ENCODE measurements at places on chromosomes 4 and X.

- DNase-seq = no peak
Observed at GRCh38 chr4:61277785-61278760, 77.9 kb downstream of the ADGRL3 start.

DNA sequence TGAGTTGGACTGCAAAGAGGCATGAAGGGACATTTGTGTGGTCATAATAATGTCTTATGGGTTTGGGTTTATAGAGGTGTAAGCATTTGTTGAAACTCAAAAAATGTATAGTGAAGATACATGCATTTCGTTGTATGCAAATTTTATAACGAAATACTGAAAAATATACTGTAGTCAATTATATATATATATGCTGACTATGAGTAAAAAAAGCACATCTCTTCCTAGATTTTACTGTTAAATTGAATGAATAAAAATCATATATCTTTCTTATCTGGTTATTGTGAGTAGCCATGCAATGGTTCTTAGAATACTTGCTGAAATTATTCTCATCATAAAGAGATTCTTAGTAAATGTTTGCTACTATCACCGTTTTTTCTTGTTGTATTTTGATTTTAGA lies 34.5 kb downstream of the UGT2B10 start:
- DNase-seq = no peak

- DNase-seq = no peak
Observed at GRCh38 chr4:173214231-173214630, 45.6 kb downstream of the GALNT7 start.

GRCh38 chrX:7996414-7996813 lies 69.2 kb upstream of the PNPLA4 start:
- peak; percentile 42 for DNase-seq

- no peak for DNase-seq
Observed at GRCh38 chr4:6753103-6753560, 29.4 kb upstream of the KIAA0232 start.

- DNase-seq = no peak
Observed at GRCh38 chr4:120158046-120158445, 91.4 kb upstream of the MAD2L1 start.

- no peak for DNase-seq
Observed at GRCh38 chrX:22526339-22526738, 253.6 kb downstream of the CBLL2 start.

DNA sequence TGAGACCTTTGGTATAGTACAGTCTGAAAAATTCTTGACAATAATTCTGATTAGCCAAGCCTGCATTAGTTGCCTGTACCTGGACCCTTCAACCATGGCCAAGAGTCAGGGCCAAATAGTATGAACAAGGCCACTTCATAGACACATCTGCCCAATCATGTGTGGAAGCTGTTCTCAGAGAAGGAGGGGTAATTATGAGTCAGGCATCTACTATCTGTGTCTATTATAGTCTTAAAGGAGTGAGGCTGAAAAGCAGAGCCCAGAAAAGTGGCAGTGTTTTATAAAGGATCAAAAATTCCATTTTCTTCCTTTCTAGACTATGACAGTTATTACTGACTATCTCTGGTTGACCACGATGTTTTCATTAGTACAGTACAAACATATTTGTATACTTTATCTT lies 5.0 kb upstream of the ADGRL3 start:
- DNase-seq = no peak

DNA sequence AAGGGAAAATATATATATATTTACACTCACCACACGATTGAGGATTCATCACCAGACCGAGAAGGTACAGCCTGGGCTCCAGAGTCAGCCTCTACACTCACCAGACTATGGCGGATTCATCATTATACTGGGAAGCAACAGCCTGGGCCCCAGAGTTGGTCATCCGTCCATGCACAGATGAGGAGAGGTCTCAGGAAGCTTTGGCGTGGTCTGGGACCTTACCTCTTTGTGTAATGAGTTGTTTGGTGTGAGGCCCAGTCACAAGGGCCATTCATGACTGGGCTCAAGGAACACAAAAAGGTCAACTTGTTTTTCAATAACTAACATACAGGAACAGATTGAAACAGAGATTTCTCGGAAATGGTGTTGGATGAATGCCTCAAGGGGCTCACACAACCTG lies 926.1 kb downstream of the FAM133A start:
- DNase-seq = no peak

- no peak for DNase-seq
Observed at GRCh38 chr4:65069177-65069576, 601.1 kb downstream of the EPHA5 start.

All from CD4-positive, alpha-beta T cell treated with Interleukin-12 subunit alpha and Interleukin-12 subunit beta, for 1 hour (primary cell).